ENCODE measurements at places on chromosomes 13 and 19. TPM values are rescaled to one million over a fixed set of nuclear protein-coding genes. Genes with fewer than 3 reads are reported as not detected.

The RGCC gene
- polyA plus RNA-seq, result 88.3 TPM

The CEACAM7 gene
- polyA plus RNA-seq, result 0.23 TPM

The ZNF491 gene
- polyA plus RNA-seq, result 0.22 TPM

The KLK4 gene
- polyA plus RNA-seq, result not detected

The SOX21 gene
- polyA plus RNA-seq, result not detected

The PTPRH gene
- polyA plus RNA-seq, result 5.5 TPM

The LGALS7B gene
- polyA plus RNA-seq, result 5.1 TPM

The ATP1A3 gene
- 0.34 TPM for polyA plus RNA-seq

The CEACAM1 gene
- 1.4 TPM for polyA plus RNA-seq

The ZSCAN1 gene
- polyA plus RNA-seq, result not detected

The PRR20B gene
- polyA plus RNA-seq, result not detected

The RFPL4A gene
- polyA plus RNA-seq, result not detected

The ZNF229 gene
- 1.1 TPM for polyA plus RNA-seq

The SERP2 gene
- 9.0 TPM for polyA plus RNA-seq

The EHD2 gene
- polyA plus RNA-seq, result 32.7 TPM

The MIPEP gene
- 8.1 TPM for polyA plus RNA-seq

All from adipose tissue (tissue), 3 donors.